NCI-H226 (cell line): ENCODE measurements at places on chromosomes 2 and 18.

GRCh38 chr2:161994761-161995520 is 79.1 kb downstream of the DPP4 start:
- DNase-seq: no peak

DNA sequence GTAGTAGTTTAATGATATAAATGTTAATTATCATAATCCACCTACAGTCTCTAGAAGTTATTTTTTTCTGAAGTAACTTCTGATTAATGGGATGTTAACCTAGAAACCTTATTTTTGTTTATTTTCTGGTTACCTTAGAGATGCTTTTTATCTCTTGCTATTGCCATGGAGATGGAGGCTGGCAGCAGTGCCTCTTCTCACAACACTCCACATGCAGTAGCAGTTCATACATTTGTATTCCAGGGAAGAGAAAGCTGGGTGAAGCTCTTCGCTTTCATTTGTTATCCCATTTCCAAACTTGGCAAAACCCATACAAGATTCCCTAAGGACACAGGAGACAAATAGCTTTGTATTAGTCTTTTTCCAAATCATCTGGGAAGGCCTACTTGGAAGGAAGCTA is 1794.1 kb upstream of the LRRTM1 start:
- DNase-seq: no peak

GRCh38 chr18:7598167-7599047 is 31.3 kb downstream of the PTPRM start:
- DNase-seq: no peak

GRCh38 chr18:65761636-65762295 is 11.0 kb downstream of the CDH7 start:
- DNase-seq: no peak

- DNase-seq: no peak
Measured at GRCh38 chr2:88054782-88055370, 707 bp downstream of the KRCC1 start.

- no peak for DNase-seq
Measured at GRCh38 chr2:157359628-157360027, 34.0 kb upstream of the ERMN start.

- DNase-seq: no peak
Measured at GRCh38 chr18:13260935-13261640, 42.5 kb downstream of the LDLRAD4 start.

- DNase-seq: no peak
Measured at GRCh38 chr2:240949791-240950705, 43.9 kb downstream of the CROCC2 start.

DNA sequence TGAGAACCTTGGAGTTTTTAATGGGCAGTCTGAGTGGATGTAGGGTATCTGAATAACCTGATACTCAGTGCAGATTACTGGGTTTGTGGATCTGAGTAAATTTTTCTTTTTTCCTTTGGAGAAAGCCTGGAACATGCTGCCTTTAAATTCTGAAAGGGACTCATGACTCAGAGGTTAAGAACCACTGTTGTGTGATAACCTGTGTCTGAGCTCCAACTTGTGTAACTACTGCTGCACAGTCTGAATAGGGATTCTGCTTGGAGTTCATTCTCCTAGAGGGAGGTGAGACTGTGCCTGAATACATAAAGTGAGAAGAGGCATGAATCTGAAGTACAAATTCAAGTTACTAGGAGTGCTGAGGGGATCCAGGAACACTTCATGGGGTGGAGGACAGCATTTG is 36.2 kb downstream of the KDM3A start:
- DNase-seq: peak; percentile 50

GRCh38 chr2:236607471-236608187 is 38.0 kb downstream of the ACKR3 start:
- no peak for DNase-seq

DNA sequence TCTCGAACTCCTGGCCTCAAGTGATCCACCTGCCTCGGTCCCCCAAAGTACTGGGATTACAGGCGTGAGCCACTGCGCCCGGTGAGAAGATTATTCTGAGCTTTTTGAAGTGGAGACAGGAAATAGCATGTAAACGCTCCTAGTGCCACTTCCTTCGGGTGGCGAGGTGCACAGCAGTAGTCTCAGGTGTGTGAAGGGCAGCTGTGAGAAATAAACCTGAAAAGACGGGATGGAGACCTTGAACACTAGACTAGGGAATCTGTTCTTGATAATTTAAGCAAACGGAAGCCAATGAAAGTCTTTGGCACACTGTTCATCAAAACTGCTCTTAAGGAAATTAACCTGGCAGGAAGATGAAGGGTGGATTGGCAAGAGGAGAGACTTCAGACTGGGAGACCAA is 439 bp upstream of the PLEKHH2 start:
- no peak for DNase-seq

- DNase-seq: no peak
Measured at GRCh38 chr2:102042196-102043081, 50.7 kb downstream of the IL1R2 start.

DNA sequence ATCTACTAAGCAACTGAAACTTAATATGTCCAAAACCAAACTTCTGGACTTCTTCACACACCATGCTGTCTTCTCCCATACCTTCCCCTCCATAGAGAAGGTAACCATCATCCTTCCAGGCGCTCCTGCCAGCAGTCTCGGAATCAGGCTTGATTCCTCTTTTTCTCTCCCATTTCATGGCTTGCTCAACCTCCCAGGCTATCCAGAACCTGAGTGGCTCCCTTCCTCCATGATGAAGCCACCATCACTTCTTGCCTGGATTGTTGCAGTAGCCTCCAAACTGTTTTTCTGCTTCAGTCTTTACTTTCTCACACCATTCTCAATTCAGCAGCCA is 40.1 kb upstream of the NDUFV2 start:
- no peak for DNase-seq

DNA sequence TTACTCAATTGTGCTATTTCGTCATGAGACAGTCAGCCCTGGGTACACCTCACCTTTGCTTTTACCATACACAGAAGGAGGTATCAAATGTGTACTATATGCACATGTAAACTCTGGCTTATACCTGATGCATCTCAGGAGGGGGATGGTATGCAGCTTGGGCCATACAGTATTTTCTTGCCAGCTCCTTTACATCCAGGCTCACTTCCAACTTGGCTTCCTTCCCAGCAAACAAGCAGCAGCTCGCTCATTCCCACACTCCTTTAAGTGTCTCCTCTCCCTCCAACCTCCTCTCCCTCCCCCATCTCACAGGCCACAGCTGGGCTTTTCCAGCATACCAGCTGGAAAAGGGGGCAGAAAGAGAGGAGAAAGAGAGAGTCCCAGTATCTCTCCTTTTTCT is 9.6 kb downstream of the MARCHF4 start:
- DNase-seq: peak; percentile 66

- DNase-seq: peak; percentile 82
Measured at GRCh38 chr2:235511187-235511661, 17.4 kb downstream of the AGAP1 start.

- peak; percentile 43 for DNase-seq
Measured at GRCh38 chr18:59874166-59874565, 25.6 kb upstream of the PMAIP1 start.

DNA sequence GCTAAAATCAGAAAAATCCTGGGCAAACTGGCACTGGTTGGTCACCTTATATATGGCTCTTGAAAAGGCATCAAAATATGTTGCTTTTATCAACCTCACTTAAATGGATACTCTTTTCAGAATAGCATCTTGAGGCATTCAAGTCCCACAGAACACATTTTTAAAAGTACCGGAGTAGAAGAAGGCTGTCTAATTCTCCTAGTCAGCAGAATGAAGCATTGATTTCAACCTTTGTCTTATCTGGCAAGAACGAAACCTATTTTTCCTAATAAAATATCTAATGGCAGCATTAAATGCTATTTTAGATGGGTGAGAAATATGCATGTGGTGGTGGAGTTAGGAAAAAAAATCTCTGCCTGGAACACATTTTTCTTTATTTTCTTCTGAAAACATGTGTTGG is 27.8 kb downstream of the TMEFF2 start:
- DNase-seq: no peak

DNA sequence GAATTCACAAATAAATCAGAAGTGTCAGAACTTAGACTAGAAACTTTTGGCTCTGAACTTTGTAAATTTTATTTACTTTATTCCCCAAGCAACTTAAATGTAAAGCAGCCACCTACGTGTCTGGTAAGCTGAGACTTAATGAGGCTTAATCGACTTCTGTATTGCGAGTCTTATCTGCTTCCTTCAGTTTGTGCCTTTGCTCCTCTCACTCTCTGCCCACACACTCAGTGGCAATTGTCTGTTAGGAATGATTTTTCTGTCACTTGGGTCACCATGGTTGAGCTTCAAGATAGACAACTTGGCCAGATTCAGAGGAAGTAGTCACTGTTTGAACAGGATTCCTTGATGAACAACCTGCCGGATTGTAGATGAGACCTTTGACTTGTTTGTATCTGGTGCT is 691.4 kb upstream of the FSHR start:
- no peak for DNase-seq

DNA sequence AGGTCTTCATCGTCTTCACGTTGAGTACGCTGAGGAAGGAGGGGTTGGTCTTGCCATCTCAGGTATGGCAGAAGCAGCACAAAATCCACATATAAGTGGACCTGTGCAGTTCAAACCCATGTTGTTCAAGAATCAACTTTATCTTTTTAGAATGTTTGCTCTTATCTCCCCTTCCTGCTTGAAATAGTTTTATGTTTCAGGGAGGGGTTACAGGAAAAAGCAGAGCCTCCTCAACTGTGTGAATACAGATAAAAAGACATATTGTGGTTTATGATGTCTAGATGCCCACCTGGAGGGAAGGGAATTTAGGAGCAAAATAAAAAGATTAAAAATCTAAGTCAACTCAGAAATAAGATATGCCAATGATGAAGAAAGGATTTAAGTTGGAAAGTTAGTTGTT is 75.9 kb downstream of the VRK2 start:
- no peak for DNase-seq

- no peak for DNase-seq
Measured at GRCh38 chr18:76495435-76496193, 572 bp upstream of the ZNF516 start.
